ENCODE measurements at places on chromosomes 13 and 19. TPM values are rescaled to one million over a fixed set of nuclear protein-coding genes. Genes with fewer than 3 reads are reported as not detected.

- peaks cover 2% of the 10 kb centered on the region for H3K27me3 ChIP-seq
- H3K36me3 ChIP-seq = no peaks in the 10 kb centered on the region
- no peaks in the 10 kb centered on the region for H3K4me1 ChIP-seq
- no peak for DNase-seq
Observed at GRCh38 chr13:102328909-102329308, 72.9 kb downstream of the FGF14 start.

DNA sequence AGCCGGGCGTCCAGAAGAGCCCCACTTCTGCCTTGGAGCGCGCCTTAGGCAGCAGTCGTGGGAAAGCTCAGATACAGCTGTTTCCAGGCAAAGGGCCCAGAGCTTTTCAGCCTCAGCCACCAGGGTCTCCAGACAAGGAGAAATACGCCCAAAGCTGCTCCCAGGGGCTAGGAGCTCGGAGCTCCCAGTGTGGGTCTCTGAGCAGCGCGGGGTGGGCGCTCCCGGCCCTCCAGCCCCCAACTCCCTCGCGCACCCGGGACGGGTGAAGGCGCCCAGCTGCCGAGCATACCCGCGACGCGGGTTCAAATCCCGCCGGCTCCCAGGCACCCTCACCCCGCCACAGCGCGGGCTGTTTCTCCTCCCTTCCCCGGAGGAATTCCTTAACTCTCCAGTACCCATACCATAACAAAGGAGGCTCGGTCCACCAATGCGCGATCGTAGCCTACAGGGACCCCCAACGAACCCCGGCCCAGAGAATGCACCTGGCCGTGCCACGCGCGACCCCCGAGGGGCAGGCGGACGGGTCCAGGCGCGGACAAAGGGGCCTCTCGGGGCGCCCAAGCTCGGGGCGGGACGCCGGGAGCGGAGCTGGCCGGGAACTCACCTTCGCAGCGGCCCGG is 507 bp downstream of the COL4A1 start:
- no peak overlapping the region for H3K27ac ChIP-seq
- no peak for DNase-seq

DNA sequence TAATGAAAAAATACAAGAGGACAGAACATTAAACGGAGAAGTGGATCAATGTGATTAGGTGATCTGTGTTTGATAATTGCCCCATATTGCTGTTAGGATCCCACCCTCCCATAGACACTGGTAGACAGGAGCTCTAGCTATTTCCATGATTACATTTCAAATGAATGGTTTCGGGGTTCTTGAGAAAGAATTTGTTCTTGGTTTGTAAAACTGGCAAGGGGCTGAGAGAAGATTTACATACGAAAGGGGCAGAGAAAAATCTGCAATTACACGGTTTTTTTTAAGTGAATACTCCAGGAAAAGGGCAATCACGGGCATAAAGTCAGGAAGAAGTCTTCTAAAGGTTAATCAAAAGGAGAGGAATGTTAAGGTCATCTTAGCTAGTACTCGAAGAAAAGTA is 2125.7 kb upstream of the PCDH20 start:
- no peak overlapping the region for H3K4me3 ChIP-seq
- H3K27me3 ChIP-seq = no peaks in the 10 kb centered on the region
- no peak for DNase-seq
- H3K36me3 ChIP-seq = no peaks in the 10 kb centered on the region
- no peaks in the 10 kb centered on the region for H3K4me1 ChIP-seq

DNA sequence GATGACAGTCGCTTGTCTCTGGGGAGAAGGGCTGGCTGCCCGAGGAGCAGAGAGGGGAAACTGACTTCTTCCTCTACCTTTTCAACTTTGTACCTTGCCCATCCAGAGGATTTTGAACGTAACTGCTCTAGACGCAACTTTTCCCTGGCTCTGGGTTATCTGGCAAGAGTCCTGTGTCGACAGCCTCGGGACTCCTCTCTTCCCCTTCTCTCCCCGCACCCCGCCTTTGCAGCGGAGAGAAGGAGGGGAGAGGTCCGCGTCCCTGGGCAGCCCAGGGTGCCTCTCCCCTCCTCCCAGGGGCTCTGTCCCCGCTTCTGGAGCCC is 574 bp downstream of the SH3GL1 start:
- H3K4me1 ChIP-seq = peaks cover 51% of the 10 kb centered on the region
- H3K27me3 ChIP-seq = no peaks in the 10 kb centered on the region
- no peak for DNase-seq

DNA sequence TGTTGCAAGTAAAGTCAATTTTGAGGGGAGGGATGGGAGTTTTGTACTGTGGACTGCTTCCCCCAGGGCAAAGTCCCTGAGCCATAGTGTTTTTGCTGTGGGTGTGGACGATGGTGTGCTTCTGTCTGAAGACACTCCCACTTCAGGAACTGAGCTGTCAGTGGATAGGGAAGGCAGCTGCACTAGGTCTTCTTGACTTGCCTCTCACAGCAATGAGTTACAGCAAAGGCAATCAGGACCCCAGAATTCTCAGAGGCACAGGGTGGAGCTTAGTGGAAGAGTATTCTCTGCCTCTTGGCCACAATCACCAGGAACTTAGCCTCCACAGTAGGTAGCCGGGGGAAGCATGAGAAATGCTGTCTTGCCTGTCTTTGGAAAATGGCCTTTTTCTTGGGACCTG is 1416.6 kb upstream of the MIR17HG start:
- no peak overlapping the region for H3K4me3 ChIP-seq
- no peaks in the 10 kb centered on the region for H3K4me1 ChIP-seq
- no peaks in the 10 kb centered on the region for H3K27me3 ChIP-seq
- H3K36me3 ChIP-seq = no peaks in the 10 kb centered on the region
- no peak for DNase-seq
- no peak overlapping the region for H3K27ac ChIP-seq

FBN3 gene
- not detected for total RNA-seq

GRCh38 chr13:102310691-102311418 is 91.0 kb downstream of the FGF14 start:
- no peak overlapping the region for H3K4me3 ChIP-seq
- peaks cover 2% of the 10 kb centered on the region for H3K27me3 ChIP-seq
- H3K4me1 ChIP-seq = no peaks in the 10 kb centered on the region
- DNase-seq = no peak
- no peak overlapping the region for H3K27ac ChIP-seq
- H3K36me3 ChIP-seq = no peaks in the 10 kb centered on the region

DNA sequence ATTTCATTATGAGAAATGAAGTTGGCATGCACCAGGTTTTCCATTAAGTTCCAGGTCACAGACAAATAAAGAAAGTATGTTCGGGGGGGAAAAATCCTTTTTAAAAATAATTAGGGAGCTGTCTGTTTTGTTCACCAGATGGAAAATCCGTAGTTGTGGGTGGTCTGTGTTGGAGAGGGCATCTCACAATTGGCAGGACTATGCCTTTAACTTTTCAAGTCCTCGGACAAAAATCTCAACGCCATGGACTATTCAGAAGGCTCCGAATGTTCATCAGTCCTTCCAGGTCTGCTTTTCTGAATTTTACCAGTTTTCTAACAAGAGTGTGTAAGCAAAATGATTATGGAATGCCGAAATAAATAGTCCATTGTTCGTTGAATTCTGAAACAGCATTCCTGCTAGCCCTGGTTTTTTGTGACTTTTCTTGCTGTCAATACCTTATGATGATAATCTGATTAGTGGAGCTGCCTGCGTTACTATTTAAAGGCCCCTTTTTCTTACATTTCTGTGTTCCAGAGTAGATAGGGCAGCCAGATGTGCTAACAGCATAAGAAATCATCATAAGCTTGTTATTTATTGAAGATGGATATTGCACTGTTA is 146.9 kb downstream of the TM9SF2 start:
- no peak overlapping the region for H3K27ac ChIP-seq
- H3K27me3 ChIP-seq = peaks cover 30% of the 10 kb centered on the region
- H3K4me3 ChIP-seq = no peak overlapping the region
- DNase-seq = no peak
- no peaks in the 10 kb centered on the region for H3K4me1 ChIP-seq

HPN gene
- 0.11 TPM for total RNA-seq

GRCh38 chr13:113532156-113532806 is 41.8 kb upstream of the DCUN1D2 start:
- peaks cover 3% of the 10 kb centered on the region for H3K36me3 ChIP-seq
- no peak for DNase-seq
- no peak overlapping the region for H3K4me3 ChIP-seq

THSD1 gene
- total RNA-seq = 0.39 TPM

ERF gene
- total RNA-seq = 58.4 TPM

B3GNT8 gene
- total RNA-seq = 0.96 TPM

METTL21C gene
- not detected for total RNA-seq

CYP4F12 gene
- not detected for total RNA-seq

DNA sequence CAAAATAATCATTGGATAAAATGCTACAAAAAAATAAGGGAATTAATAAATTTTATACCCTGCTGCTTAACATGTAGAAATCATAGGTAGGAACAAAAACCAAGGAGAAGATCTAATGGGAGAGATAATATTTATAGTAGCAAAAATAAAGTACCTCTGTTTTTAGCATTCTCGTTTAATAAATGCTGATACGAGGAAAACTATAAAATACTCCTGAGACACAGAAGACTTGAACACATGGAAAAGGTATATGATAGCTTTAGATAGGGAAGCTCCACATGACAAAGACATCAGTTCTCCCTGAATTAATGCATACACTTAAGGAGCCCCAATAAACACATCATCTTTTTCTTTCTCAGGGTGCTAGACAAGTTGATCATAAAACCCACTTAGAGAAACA is 44.6 kb upstream of the MCF2L start:
- no peak for DNase-seq
- no peaks in the 10 kb centered on the region for H3K36me3 ChIP-seq
- no peaks in the 10 kb centered on the region for H3K4me1 ChIP-seq
- no peak overlapping the region for H3K4me3 ChIP-seq

GRCh38 chr13:51811046-51811445 is 7.1 kb upstream of the DHRS12 start:
- no peaks in the 10 kb centered on the region for H3K27me3 ChIP-seq
- no peak overlapping the region for H3K4me3 ChIP-seq
- no peaks in the 10 kb centered on the region for H3K36me3 ChIP-seq
- no peak for DNase-seq
- no peak overlapping the region for H3K27ac ChIP-seq
- H3K4me1 ChIP-seq = peaks cover 12% of the 10 kb centered on the region

DNA sequence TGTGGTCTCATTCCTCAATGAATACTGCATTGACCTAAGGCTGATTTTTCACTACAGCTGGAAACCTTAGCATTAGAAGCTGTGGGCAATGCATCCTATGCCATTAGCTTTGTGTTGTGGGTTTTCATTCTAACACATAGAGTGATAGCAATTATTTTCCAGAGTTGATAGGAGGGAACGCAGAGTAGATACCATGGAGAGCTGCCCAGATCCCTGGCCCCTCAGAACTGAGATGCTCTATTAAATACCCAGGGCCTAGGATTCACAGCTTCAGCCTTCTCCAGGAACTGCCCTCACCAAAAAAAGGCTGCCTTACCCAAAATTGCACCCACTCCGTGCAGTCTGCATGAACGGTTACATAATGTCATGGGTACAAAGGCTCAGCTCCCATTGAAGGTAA is 444.4 kb downstream of the SUCLA2 start:
- no peaks in the 10 kb centered on the region for H3K4me1 ChIP-seq
- no peak overlapping the region for H3K27ac ChIP-seq
- no peaks in the 10 kb centered on the region for H3K36me3 ChIP-seq
- no peaks in the 10 kb centered on the region for H3K27me3 ChIP-seq
- H3K4me3 ChIP-seq = no peak overlapping the region

DNA sequence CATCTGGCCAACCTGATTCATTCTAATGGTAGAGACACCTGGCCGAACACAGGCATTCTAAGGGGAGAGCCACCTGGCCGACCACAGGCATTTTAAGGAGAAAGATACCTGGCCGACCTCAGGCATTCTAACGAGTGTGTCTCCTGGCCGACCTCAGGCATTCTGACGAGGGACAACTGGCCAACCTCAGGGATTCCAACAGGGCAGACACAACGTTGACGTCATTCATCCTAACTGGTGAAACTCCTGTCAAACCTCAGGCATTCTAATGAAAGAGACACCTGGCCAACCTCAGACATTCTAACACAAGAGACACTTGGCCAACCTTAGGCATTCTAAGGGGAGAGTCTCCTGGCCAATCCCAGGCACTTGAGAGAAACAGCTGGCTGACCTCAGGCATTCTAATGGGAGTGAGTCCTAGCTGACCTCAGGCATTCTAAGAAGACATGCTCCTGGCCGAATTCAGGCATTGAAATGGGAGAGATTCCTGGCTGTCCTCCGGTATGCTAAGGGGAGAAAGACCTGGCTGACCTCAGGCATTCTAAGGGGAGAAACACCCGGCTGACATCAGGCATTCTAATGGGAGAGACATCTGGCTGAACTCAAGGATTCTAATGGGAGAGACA is 1352.5 kb downstream of the UQCRFS1 start:
- H3K4me1 ChIP-seq = no peaks in the 10 kb centered on the region
- H3K4me3 ChIP-seq = no peak overlapping the region
- no peak overlapping the region for H3K27ac ChIP-seq

DNA sequence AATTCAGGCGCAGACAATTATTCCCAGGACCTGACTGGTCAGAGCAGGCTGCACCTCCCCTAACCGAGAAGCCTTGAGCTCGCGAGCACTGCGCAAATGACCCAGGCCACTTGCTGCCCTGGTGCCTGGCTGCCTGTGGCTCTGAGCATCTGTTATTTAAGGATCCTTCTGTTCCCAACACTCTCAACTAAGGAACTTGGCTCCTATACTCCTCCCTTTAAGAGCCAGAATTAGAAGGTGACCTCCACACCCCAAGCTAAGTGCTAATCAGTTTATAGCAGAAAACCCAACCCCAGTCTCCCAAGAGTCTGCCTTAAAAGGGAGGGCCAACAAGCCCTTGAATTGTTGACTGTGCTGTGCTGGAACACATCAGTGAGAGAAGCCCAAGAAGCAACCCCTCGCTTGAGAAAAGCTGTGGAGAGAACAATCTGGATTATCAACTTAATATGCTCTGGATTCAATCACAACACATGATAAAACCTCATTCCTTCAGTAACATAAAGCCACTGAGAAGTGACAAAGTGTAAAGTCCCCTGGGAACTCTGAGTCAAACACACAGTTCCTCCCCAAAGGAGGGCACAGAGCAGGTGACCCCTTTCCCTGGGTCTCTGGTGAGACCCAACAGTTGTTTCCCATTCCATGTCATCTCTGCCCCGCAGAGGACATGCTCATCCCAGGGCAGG is 14.6 kb downstream of the AKAP8L start:
- H3K4me1 ChIP-seq = peaks cover 8% of the 10 kb centered on the region
- peak overlapping the region; percentile 42 for H3K27ac ChIP-seq
- H3K4me3 ChIP-seq = no peak overlapping the region
- peaks cover 45% of the 10 kb centered on the region for H3K36me3 ChIP-seq
- H3K27me3 ChIP-seq = no peaks in the 10 kb centered on the region
- no peak for DNase-seq

DNA sequence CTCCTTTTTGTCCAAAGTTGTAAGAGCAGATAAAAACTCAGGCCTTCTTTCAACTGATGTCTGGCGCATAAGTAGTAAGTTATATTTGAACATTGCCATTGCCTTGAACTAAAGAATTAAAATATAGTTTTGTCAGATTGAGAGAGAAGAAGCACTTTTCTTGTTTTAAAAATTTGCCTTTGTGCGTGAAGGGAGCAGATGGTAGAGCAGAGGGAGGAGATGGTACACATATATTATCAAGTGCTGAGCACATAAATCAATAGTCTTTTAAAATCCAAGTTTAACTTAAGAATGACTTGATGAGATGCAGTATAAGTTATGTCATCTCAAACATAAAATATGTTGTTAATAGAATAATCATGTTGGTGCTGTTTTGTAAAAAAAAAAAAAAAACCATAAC is 504.6 kb upstream of the KLHL1 start:
- no peak overlapping the region for H3K27ac ChIP-seq
- H3K4me1 ChIP-seq = no peaks in the 10 kb centered on the region
- H3K27me3 ChIP-seq = no peaks in the 10 kb centered on the region
- no peak for DNase-seq
- no peaks in the 10 kb centered on the region for H3K36me3 ChIP-seq

- no peak overlapping the region for H3K4me3 ChIP-seq
- no peak overlapping the region for H3K27ac ChIP-seq
- no peaks in the 10 kb centered on the region for H3K4me1 ChIP-seq
- H3K36me3 ChIP-seq = no peaks in the 10 kb centered on the region
Observed at GRCh38 chr19:18879579-18880373, 16.2 kb downstream of the CERS1 start.

All from activated T-helper 2 cell treated with anti-CD3 and anti-CD28 coated beads, Interferon-gamma antibody, Interleukin-2, Interleukin-4, amounts not matched to agents 10 μg/mL and 5 μg/mL and 100 μg/mL, durations not matched to agents 14 hours and 24 hours and 36 hours (primary cell).